ENCODE measurements at places on chromosomes 5 and 9. TPM values are rescaled to one million over a fixed set of nuclear protein-coding genes. Genes with fewer than 3 reads are reported as not detected.

Gene ZDHHC11
- total RNA-seq = 3.8 TPM

Gene NR5A1
- 0.15 TPM for total RNA-seq

DNA sequence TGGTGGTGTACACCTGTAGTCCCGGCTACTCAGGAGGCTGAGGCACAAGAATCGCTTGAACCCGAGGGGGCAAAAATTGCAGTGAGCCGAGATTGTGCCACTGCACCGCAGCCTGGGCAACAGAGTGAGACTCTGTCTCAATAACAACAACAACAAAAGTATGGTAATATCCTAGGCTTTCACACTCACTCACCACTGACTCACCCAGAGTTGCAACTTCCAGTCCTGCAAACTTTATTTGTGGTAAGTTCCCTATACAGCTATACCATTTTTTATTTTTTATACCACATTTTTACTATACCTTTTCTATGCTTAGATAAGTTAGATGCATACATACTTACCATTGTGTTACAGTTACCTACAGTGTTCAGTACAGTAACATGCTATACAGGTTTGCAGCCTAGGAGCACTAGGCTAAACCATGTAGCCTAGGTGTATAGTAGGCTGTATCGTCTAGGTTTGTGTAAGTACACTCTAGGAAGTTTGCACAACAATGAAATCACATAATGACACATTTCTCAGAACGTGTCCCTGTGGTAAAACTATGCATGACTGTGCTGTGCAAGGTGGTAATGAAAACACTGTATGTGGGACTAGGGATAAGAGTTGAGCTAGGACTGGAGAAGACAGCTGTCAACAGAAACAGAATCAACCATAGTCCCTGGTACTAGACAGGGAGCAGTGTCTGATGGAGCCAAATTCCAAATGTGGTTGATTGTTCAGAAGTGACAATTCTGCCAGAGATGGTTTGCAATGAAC is 109.5 kb upstream of the RAD23B start:
- no peak for DNase-seq

DNA sequence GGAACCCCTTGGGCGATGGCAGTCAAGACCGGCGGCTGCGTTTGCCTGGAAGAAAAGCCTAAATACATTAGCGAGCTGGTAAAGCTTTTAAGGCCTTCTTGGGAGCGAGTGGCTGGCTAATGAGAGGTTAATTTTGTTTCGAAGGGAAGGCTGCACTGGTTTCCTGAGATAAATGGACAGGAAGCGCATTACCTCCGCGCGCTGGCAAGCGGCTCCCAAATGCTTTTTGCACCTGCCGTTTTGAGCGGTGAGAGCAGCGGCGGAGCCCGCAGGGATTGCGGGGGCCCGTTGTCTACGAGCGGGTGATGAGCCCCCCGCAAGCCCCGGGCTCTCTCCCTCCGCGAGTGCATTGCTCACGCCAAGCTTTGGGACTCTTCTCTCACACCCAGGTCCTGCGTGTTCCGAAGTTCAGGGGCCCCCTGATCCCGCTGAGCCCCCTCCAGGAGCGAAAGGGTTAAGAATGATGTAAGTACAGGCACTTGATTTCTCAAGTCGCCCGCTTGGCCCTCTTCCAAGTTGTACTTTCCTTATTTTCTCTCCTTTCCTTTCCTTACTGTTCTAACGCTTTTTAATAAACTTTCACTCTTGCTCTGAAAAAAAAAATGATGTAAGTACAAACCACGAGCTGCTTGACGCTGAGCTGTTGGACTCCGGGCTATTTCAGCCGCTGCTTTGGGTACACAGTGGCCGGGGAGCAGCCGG is 3.1 kb upstream of the RGMB start:
- peak; percentile 92 for DNase-seq

Gene TMEM8B
- 5.3 TPM for total RNA-seq

Gene PIP5K1B
- 2.4 TPM for total RNA-seq

Gene SLC46A2
- 49.5 TPM for total RNA-seq

- no peak for DNase-seq
Measured at GRCh38 chr9:5510360-5510931, at the start of gene PDCD1LG2. TSS of gene PDCD1LG2 (plus strand) at chr9:5510531. CDS start at chr9:5522547, 12,016 bp downstream.
